ENCODE measurements at places on chromosomes 13 and 19.

DNA sequence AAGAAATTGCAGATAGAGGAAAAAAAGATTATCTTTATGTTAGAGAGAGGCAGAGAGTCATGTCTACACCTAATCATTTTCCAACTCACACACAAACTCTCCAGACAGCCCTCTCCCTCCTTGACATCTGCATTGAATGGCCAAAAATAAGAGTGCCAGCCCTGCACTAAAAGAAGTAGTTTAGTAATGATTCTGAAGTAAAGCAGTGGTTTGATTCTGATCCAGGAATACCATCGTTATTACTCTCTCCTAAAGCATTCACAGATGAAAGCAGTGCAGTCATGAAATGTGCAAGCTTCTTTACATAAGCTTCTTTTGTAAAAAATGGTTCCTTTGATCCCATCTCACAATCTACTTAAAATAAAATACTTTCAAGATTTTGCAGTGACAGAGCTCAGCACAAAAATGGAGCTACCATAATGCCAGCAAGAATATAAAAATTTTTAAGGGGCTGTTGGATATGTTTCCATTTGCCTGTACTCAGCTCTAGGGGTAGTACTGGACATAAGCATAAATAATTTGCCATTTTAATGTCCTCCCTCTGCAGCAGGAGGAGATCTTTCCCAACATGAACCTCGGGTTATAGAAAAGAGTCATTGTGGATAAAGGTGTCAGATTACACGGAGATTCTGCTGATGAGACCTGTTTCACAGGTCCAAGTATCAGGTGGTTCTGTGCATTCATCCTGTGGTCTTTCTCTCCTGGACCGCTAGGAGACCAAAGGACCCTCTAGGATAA, 406.3 kb downstream of the DCT start:
- DNase-seq = peak; percentile 26

DNA sequence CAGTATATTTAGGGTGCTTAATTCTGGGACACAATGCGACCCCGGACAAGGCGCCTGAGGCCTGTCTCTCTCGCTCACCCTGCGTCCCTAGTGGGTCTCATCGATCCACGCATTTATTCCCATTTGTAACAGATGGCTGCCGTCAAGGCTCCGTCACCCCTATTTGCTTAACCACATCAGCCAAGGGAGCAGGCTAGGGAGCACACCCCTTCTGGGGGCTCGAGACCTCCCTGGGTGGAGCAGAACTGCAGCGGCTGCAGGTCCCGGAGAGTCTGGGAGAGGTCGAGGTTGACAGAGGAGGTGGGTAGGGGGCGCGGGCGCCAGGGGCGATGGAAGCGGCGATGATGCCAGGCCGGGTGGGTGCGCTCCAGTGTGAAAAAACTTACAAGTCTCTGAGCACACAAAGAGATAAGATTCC, 507 bp downstream of the ALG5 start:
- DNase-seq = no peak

DNA sequence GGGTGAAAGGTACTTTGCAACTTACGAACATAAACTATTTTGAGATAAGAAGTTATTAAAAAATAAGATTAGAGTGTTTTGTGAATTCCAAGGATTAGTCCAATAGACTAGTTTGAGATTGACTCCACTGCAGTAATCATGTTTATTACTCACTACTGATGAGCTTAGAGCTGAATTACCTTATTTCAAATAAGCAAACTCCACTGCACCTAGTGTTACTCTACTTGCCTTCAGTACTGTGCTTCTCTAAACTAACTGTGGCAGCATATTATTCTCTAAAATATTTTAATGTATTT, 111.7 kb downstream of the MIPEP start:
- DNase-seq = no peak

- DNase-seq = no peak
These were observed 13.7 kb downstream of the MICU2 start for GRCh38 chr13:21590231-21590630.

GRCh38 chr13:49789968-49790367, 2.5 kb downstream of the KPNA3 start:
- no peak for DNase-seq

DNA sequence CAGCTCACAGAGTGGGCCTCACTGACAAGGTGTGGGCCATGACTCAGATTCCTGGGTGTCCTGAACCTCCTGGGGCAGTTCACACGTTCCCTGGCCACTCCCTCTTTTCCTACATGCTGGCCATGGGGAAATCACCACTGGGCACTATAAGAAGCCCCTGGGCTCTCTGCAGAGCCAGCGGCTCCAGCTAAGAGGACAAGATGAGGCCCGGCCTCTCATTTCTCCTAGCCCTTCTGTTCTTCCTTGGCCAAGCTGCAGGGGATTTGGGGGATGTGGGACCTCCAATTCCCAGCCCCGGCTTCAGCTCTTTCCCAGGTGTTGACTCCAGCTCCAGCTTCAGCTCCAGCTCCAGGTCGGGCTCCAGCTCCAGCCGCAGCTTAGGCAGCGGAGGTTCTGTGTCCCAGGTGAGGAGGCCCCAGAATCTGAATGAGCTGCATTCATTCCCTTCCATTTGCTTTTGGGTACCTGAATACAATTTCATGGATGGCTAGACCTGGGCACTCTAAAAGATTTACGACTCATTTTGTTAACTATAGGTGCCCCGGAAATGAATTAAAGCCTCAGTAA, at the start of gene OLFM4:
Gene OLFM4 (plus strand): TSS at position 177 of the 567 bp plus-strand sequence. CDS start 24 bp downstream, at position 201.
- DNase-seq = peak; percentile 21

GRCh38 chr13:30551189-30551588, 66.5 kb upstream of the USPL1 start:
- peak; percentile 54 for DNase-seq

- DNase-seq = no peak
These were observed 1.4 kb downstream of the NLRP2 start for GRCh38 chr19:54967611-54968010.

DNA sequence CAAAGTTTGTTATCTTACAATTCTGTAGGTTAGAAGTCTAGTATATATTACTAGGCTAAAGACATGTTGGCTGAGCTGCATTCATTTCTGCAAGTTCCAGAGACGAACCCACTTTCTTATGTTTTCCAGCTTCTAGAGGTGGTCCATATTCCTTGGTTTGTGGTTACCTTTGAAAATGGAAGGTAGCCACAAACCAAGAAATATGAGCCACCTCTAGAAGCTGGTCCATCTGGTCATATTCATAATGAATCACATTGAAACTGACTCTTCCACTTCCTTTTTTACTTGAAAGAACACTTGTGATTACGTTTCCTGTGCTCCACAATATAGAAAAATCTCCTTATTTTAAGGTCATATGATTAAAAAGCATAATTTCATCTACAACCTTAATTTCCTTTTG, 943.0 kb upstream of the PCDH9 start:
- DNase-seq = no peak

Measured in MCF 10A (cell line).